Prostate gland (tissue), 2 donors: ENCODE measurements at places on chromosomes 1 and 21.

DNA sequence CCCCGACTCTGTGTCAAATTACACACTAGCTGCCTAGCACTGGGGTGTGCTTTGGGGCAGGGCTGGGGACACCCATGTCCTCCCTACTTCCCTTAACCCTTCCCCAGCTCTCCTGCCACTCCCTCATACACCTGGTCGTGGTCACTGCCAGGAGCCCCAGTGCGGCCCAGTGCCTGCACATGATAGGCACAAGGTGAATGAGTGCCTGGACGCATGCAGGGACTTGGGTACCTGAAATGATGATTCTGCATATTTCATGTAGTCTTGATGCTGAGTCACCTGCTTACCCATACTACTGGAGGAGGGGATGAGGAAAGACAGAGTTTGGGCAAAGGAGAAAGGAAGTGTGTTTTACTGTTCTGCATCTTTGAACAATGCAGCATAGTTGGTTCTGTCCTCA is 1.5 kb upstream of the VANGL2 start:
- DNase-seq, result no peak

DNA sequence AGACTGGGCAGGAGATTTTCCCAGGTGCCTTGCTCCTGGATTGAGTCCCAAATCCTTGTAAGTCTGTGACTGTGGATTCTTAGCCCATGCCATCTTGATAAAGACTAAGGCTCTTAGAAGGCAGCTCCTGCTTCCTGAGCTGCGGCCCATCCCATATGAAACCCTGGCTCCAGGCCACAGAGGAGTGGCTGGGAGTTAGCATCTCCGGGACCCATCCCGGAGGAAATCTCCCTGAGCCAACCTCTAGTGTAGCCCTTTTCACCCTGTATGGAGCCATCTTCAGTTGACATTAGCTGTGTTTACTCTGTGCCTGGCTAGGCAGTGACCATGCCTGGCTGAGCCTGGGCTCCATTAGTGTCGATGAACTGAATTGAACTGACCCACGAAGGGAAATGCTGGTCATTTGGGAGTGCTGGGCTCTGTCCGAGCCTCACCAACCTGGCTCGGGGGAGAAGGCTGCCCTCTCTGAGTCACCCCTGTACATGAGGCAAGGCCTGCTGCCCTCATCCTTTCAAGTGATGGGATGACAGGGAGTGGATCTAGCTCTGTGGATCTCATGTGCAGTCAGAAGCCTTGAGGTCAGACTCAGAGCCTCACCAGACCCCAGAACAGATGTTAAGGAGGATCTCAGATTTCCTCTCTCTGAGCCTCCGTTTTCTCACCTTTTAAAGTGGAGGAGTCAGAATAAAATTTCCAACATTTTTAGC is 37.5 kb downstream of the LGR6 start:
- no peak for DNase-seq

GRCh38 chr1:13820456-13820855 is 120.5 kb downstream of the PRDM2 start:
- DNase-seq, result no peak

DNA sequence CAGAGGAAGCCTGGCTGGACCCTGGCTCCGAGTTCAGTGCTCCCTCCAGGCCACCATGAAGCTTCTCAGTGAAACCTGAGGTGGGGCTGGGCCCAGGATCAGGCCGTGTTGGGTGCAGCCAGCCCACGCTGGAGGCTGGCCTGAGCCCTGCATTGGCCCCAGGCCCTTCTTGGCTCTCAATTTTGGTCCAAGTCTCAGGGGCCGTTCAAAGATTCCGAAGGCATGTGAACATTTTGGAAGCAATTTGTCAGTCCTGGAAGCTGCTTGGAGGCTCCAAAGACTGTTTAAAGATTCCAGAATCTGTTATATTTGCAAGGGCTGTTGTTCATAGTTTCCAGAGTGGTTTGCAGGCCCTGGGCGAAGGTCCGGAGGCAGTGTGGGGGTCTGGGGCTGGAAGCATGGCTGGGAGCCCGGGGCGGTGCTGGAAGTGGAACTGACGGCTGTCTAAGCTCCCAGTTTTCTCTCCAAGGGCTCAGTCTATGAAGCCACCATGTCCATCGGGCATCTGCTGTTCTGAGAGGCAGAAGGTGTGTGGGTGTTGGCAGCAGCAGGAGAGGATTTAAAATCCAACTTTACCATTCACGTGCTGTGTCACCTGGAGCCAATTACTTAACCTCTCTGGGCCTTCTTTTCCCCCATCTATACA is 104.9 kb downstream of the EPHB2 start:
- no peak for DNase-seq

DNA sequence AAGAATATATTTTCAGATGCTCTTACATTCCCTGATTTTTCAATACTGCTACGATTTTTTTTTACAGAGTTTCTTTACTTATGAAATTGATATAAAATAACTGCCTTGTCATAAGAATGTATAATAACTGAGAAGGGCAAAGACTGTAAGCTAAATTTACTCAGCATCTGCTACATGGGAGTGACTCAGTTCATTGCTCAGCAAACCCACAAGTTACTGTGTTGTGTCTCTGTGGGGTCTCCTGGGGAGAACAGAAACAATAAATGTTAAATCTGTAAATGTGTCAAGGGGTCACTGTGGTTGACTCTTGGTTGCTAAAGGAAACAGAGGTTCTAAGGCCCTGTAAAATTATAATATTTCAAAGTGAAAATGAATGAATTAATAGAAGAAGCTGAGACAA is 210.3 kb upstream of the CACYBP start:
- no peak for DNase-seq

DNA sequence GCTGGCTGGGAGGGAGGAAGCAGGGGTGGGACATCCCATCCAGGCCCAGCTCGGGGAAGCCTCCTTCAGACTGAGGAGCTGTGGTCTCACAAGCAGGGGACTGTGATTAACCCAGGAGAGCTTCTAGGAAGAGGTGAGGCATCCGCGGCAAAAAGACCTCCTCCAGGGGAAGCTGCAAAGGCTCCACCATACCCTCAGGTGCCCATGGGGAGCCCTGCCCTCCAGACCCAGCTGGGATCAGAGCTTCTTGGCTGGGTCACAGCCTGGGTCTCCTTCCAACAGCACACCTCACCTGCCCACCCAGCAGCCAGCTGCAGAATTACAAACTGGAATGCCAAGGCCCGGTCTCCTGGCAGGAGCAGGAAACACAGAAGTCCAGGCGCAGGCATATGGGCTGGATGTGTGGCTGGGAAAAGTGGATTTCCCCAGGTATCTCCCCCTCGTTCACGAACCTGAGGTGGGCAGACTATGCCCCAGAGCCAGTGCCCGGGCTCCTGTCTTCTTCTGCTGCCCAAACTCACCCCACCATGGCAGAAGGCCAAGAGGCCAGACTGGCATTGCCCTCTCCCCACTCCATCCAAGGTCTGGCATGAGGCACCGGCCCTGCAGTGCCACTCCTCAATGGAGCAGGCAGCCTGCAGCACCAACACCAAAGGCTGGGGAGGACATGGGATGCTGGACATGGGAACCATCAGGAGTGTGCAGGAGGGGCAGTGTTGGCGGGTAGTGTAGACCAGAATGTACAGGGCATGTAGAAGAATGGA is 15.4 kb upstream of the ARF1 start:
- no peak for DNase-seq

DNA sequence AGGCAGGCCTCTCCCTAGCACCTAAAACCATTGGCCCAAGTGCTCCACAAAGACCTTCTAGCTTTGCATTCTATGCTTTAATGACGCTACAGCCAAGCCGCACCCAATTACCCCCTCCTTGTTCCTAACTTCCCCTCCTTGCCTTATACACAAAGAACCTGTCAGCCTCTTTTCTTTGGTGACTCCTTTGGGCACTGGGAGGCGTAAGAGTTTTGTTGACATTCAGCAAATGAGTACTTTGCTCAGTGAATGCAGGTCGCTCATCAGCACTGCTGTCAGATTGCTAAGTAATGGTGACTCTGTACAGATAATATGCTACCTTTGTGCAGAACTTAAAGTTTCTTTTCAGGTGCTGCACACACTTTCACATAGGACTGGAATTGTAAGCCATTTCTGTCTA is 187.6 kb upstream of the FAM78B start:
- DNase-seq, result no peak

- no peak for DNase-seq
Measured at GRCh38 chr1:61638911-61639605, 85.9 kb downstream of the TM2D1 start.

DNA sequence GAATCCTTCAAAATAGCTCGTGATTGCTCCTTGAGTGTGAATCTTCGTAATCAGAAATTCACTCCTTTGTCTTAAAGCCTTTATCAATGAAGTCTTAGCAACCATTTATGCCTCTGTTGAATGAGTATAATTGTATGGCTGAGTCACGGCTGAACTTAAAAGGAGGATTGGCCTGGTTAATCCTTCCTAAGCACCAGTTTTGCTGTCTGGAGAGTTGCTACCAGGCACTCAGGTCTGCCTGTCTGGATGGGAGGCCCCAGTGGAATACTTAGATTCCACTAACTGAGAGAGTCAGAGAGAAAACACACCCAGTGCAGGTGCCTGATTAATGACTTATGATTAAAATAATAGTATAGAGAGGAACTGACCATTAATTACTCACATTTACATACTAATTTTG is 7.6 kb upstream of the HHAT start:
- no peak for DNase-seq

GRCh38 chr21:45248893-45249381 is 38.8 kb downstream of the POFUT2 start:
- DNase-seq, result peak; percentile 3

- no peak for DNase-seq
Measured at GRCh38 chr1:21596628-21597027, 72.5 kb downstream of the RAP1GAP start.

DNA sequence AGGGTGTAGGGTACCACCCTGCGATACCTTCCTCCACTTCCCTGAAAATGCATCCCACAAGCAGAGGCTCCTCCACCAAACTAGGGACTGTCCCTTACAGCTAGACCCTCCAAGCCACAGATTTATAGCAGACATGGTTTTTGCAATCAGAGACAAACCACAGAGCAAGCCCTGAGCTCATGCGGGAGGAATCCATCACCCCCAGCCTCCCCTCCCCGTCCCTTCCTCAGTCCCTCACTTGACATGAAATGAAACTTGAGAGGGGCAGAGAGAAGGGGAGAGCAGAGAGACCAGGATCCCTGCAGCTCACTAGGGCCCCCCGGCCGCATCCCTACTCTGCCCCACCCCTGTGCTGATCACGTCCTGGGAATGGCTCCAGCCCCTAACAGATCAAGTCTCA is 94.9 kb downstream of the MRPL37 start:
- no peak for DNase-seq

- DNase-seq, result no peak
Measured at GRCh38 chr1:230794871-230795605, 47.9 kb downstream of the CAPN9 start.

GRCh38 chr1:89762779-89763648 is 57.8 kb upstream of the LRRC8D start:
- peak; percentile 74 for DNase-seq

GRCh38 chr1:109609881-109610280 is 9.5 kb downstream of the GNAT2 start:
- DNase-seq, result no peak

- no peak for DNase-seq
Measured at GRCh38 chr1:51219022-51219421, 17.1 kb upstream of the RNF11 start.

GRCh38 chr1:14003552-14003951 is 303.6 kb downstream of the PRDM2 start:
- DNase-seq, result no peak

DNA sequence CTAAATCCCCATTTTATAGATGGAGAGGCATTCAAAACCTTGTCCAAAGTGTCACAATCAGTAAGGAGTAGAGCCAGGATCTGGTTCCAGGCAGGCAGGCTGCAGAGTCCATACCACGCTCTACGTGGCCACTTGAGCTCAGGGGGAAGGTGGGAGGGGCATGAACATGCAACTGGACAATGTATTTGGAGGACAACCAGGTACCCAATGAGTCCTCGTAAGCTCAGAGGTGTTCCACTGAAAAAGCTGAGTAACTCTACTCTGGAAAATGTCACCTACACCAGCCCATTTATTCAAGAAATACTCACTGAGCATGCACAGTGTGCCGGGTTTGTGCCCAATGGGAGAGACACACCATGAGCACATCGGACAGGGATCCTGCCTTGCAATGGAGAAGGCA is 11.2 kb upstream of the GUCA2B start:
- no peak for DNase-seq

GRCh38 chr1:218568962-218569550 is 223.9 kb downstream of the TGFB2 start:
- no peak for DNase-seq

GRCh38 chr1:178973652-178974101 is 52.0 kb upstream of the FAM20B start:
- DNase-seq, result no peak

DNA sequence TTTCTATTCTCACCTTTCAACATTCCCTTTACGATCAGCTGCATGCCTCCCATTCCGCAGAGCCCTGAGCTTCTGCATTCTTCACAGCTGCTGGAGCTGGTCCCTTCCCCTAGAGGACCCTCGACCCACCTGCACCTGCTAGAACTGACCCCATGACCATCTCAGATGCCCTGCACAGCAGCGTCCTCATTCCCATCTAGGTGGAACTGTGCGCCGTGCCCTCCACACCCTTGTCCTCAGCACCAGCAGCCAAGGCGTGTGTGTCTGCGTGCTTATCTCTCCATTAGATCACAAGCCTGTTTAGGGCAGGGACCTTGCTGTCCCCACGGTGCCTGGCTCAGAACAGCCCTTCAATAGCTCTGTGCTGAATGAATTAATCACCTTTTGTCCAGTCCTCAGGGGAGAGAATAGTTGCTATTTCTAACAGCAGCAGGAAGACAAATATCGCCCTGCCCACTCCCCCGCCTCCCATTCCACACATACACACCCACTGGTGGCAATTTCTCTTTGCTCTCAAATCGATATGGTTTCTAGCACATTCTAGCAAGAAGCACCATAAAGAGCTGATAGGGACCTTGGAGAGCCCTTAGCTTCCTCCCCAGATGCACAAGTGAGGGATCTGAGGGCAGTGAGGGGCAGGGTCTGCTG is 61.7 kb downstream of the KCNN3 start:
- DNase-seq, result no peak

DNA sequence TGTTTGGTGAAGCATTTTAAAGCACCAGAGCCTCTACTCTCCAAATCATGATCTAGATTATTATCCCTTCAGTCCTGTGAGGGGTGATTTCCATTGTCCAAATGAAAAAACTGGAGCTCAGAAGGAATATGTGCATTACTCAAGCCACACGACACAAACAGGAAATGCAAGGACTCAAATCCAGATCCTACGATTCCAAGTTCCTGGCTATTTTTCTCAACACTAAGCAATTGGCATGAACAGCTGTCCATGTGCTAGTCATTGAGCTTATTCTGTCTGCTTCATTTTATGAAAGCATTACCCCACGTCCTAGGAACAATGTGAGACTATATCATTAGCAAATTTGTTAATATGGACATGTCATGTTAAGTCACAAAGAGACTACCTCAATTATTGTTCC is 273.1 kb upstream of the LYPLAL1 start:
- no peak for DNase-seq

DNA sequence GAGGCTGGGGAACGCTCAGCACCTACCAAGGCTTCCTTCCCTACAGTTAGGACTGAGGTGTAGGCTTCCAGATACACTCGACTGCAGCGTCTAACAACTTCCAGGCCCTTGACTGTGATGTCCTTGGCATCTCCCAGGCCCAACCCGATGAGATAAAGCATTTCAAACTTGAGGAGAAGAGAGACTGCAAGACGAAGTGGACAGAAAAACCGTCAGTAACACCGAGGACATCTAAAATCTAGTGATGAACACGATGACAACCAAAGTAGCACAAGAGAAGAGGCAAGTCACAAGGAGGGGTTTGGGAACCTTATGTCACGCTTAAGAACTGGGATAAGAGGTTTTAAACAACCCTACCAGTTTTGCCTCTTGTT is 314 bp downstream of the DPH5 start:
- DNase-seq, result no peak
